ENCODE measurements at places on chromosomes 11 and 22.

- no peak for DNase-seq
Observed at GRCh38 chr11:115652496-115652895, 148.3 kb upstream of the CADM1 start.

GRCh38 chr11:76702336-76703128 lies 32.0 kb upstream of the LRRC32 start:
- no peak for DNase-seq

DNA sequence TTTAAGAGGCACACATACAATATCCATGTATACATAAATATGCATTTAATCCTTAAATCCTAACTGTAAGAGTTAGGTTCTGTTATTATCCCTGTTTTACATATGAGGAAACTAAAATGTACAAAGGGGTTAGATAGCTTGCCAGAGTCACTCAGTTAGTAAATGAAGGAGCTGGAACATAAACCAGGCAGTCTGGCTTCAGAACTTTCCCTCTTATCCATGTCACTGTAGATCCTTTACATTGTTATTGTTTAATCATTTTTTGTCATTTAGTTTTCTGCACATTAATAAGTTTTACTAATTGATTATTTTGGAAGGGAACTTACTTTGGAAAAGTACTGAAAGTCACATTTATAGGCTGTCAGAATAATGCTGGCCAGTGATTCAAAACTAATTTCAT lies 282.4 kb downstream of the TMEM135 start:
- no peak for DNase-seq

GRCh38 chr22:47695176-47695575 lies 932.7 kb downstream of the TBC1D22A start:
- DNase-seq = no peak

DNA sequence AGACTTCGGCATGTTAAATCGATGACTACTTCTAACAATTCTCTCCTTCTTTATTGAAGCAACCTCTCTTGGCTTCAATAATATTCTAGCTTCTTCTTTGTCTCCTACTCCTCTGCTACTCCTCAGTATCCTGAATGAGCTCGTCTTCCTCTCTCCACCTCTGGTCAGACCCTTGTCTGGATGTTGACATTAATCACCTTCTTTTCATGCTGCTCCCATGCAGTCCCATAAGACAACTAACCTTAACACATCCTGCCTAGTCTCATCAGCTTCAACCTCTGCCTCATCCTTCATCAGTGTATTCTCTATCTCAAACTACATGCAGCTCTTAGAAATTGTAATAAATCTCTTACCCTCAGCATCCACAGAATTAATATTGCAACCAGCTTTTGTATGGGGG lies 695.6 kb downstream of the CNTN5 start:
- no peak for DNase-seq

- DNase-seq = no peak
Observed at GRCh38 chr11:58609723-58610122, 12.7 kb upstream of the CNTF start.

- no peak for DNase-seq
Observed at GRCh38 chr11:27213232-27213660, 149.8 kb downstream of the CCDC34 start.

Data from glutamatergic neuron (in vitro differentiated cells).